ENCODE measurements at places on chromosomes 7 and 10.

DNA sequence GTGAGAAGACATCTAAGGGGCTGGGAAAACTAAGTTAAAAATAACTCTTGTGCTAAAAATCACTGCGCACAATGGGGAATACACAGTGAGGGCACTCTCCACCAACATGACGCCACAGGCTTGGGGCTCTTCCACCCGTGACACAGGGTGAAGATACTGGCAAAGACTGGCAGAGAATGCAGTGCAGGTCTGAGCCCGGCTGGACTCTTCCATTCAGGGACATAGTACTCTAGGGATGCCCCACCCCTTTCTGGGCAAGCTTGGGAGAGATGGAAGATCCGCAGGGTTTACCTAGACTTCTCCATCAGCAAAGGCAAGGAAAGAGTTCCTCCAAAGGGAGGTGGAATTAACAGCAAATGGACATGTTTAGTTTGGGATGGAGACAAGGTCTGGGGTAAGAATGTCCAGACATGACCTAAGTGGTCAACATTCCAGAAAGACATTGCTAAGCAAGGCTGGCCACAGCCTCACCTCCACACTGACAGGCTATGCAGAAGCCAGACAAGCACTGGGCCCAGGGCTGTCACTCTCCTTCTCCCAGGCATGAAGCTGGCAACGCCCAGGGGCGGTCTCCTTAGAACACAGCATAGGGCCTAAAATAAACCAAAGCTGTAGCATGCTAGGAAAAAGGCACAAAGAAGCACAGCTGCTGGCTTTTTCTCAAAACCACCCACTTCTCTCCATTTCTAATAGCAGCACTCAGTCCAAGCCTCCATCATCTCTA is 28.1 kb downstream of the XPNPEP1 start:
- no peak for DNase-seq

DNA sequence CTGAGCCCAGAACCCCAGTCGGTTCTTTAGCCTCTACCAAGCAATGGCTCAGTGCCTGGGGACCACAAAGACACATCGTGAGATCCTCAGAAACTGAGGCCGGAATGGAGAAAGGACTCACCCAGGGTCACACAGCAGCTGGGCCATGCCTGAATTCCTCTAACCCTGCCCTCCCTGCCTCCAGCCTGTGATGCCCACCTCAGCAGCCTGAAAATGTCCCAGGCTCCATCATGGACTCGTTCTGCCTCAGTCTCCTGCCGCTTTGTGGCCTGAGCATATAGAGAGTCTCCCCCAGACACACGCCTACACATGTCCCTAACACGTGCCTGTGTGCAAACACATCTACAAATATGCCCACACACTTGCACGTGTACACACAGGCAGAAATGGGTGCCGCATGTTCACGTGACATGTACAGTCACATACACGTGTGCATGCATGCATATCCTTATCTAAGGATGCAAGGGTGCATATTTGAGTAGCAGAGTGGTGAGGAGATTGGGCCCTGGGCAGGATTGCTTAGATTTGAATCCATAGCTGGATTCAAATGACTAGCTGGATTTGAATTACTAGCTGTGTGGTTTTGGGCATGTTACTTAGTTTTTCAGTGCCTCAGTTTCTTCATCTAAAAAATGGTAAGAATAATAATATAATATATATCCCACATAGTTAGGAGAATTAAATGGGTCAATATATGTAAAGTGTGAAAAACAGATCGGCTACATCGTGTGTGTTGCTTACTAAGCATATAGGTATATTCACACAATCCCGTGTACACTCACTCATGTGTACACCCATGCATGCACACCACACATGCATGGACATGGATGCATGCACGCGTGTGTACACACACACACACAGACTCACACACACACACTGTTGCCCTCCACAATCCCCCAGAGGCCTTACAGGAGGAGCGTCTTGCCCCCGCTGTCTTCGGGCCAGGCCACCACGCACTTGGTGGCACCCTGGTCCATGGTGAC is 2.4 kb downstream of the TACR2 start:
- no peak for DNase-seq

- DNase-seq, result no peak
These were observed 85.9 kb downstream of the POM121L12 start for GRCh38 chr7:53121374-53121773.

GRCh38 chr7:29989257-29989995 is at the start of gene SCRN1:
SCRN1 (minus strand) TSS chr7:29989801; CDS start chr7:29969067, 20,734 bp downstream.
- peak; percentile 19 for DNase-seq

DNA sequence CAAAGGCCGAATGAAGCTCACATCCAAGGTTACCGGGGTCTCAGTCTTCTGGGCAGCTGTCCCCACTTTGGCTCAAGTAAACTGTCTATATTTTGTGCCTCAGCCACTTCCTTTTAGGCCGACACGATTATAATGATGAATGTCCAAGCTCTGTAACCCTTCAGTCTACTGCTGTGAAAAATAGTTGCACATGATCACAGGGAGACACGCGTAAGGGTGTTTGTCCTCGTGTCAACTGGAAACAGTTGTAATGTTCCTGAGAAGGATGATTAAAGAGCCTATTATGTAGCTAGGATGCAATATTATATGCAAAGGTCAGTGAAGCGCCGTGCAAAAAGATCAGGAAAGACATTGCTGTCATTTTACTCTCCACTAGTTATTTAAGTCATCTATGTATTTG is 559.9 kb downstream of the SDK1 start:
- no peak for DNase-seq

DNA sequence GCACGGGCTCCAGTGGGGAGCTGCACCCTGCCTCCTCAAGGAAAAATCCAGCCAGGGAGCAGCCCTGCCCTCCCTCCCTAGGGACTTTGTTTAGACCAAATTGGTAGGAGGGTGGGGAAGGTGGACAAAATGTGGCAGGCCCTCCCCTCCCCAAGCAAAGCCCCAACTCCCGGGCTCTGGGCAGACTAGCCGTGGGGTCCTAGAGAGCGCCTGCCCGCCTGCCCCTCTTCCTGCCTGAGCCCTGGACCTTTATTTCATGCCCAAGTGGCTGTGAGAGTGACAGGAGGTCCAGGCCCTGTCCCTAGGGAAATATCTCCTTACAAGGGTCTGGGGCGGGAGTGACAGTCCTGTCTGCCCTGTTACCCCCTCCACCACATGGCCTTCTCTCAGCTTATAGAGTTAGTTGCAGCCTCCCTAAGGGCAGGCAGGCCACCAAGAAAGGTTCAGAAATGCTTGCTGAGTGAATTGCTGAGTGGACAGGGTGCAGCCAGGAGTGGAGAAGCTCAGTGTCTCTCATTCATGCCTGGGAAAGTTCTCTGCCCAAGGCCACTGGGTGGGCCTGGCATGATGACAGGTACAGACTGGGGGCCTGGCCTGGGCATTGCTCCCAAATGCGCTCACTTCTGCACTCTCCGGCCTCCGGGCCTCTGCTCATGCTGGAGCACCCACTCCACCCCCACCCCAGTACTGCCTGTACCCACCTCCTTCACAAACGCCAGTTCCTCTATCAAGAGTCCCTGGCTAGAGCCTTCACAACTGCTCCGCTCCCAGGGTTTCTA is 25.2 kb downstream of the DNAJB12 start:
- no peak for DNase-seq

GRCh38 chr7:156792611-156793010 is 100.4 kb downstream of the LMBR1 start:
- DNase-seq, result no peak

DNA sequence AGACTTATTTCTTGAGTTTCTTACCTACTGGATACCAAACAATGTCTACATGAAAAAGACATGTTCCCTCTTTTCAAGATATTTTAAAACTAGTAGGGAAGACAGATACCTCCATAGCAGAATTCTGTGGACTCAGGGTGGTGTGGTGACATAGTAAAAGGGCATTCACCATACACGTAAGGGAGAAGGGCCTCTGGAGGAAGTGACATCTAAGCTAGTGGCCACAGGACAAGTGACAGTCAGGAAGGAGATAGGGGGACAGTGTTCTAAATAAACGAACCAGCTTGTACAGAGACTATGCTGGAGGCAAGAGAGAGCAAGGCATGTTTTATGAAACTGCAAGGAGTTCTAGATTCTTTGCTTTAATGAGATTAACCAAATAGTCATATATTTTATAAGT is 321.7 kb upstream of the LRGUK start:
- DNase-seq, result no peak

DNA sequence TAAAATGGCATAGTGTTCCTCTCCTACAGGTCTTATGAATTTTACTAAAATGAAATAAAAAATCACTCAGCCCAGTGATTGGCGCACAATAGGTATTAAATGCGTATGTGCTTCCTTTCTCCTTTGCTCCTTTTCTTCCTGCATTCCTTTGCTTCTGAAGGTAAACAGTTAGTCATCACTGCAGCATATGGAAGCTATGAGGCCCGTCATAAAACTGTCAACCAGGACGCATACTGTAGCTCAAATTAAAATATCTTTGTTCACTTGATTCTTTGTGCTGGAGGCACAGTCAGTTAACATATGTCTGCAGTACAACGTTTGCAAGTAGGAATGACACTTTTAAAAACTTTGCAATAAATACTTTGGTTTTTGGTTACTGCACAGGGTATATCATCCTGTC is 374.7 kb downstream of the TCERG1L start:
- DNase-seq, result no peak

- no peak for DNase-seq
These were observed 35.3 kb upstream of the ZRANB1 start for GRCh38 chr10:124906551-124907001.

DNA sequence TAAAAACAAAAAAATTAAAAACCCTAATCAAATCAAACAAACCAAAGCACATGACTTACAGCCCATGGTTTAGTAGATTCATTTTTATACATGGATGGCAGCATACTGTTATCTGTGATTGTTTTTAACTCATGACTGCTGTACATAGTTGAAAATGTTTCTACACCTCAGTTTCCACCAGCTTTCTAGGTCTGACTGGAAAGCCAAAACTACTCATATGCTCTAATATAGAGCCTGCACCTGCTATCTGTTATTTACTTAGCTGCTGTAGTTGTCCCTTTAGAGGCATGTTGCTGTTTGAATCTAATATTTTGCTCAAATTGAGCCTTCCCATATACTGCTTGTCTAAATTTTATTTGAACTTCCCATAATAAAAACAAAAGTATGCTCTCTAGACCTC is 289.9 kb upstream of the LRRN3 start:
- DNase-seq, result no peak

DNA sequence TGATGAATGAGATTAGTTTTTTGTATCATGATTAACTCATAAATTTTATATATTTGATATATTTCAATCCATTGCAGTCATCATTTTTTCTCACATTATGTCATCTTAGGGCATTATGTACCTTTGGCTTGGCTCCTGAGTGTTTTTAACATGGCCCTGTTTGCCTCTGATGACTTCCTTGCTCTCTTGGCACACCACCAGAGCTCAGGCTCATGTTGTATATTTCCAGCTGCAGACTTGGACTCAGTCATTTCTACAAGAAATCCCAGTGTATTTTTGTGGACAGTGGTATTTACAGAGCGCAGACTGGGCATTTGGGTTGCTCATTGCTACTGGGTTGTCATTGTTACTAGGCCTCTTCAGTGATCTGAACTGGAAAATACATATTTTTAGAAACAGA is 188.5 kb downstream of the ADRA2A start:
- no peak for DNase-seq

- DNase-seq, result no peak
These were observed 181.7 kb downstream of the PARD3 start for GRCh38 chr10:34633374-34633773.

DNA sequence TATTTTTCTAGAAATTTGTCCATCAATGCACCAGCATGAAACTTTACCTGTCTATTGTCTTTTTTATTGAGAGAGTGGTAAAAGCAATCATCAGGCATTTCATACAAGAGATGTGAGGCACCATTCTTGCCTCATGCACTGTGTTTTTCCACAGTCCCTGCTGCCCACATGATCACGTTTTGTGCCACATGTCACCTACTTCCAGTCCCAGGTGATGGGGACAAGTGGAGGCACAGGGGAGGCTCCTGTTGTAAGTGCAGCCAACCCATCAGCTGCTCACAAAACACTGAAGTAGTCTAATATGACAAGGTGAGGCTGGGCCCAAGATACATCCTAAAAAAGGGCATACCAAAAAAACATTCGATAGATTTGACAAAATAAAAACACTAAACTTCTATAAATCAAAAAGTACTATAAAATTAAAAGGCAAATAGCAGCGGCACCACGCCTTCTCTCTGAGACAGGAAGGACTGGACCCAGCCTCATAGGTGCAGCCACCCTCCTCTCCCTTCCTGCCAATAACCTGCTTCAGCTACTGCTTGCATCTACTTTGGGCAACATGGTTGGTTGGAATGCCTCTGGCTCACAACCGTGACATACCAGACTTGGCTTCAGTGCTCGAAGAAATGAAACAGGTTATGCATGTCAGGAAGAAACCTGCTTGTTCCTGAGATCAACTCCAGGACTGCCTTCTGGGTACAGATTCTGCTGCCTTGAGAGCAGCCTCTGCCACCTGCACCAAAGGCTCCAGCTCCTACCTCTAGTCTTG is 2.3 kb downstream of the ZC3HAV1L start:
- no peak for DNase-seq

GRCh38 chr7:55150709-55151451 is 132.1 kb downstream of the EGFR start:
- DNase-seq, result no peak

DNA sequence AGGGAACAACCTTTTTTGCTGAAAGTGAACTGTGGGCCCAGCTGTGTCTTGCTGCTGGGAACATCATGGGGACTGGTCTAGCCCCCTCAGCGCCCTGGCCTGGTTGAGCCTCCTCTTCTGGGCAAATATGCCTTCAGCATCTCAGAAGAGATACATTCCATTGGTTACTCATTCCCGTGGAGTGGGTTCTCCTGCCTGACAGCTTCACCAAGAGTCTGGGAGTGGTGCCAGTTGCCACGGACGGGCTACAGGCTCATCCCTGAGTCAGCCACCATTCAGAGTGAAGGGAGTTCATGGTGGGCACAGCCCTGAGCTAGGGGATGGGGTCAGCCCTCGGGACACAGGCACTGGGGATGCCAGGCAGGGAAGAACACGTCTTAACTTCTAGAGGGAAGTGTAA is 81.9 kb downstream of the RAMP3 start:
- DNase-seq, result no peak

DNA sequence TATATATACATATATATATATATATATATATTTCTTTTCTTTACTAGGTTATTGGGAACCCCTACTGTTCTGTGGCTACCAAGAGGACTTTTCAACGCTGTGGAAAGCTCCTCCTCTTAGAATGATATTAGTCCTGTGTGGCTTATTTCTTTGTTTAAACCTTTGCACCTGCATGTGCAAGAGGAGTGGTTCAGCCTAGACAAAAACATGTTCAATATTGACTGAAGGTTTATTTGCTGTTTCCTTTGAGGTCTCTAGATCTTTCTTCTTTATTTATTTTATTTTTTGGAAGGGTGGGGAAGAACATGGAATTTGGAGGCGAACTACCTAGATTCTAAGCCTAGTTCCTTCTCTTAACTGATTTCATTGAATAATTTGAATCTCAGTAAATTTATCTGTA is 118.1 kb downstream of the GNAT3 start:
- DNase-seq, result no peak
